KG1 (cell line): ENCODE measurements at places on chromosomes 2 and 18.

DNA sequence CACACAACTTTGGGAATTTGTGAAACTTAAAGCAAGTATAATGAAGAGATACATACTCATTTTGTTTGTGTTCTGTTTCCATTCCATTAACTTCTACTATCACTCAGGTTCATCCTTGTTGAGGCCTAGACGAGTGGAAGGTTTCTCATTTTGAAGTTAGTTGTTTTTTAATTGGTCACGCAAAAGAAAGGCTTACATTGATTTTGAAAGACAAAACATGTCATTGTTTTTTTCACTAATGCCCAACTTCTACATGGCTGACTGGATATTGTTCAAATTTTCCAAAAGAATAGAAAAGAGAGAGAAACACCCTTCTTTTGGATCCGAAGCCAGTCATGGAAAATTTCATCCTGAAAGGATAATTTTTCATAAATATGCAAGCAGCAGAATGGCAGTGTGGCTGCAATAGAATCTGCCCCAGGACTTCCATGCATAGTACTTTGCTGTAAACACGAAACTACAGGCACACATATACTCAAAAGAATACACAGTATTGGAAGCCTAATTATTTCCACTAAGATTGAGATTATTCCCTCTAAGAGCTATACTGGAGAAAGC lies 27.4 kb downstream of the PRKCE start:
- DNase-seq: no peak

- DNase-seq: no peak
Measured at GRCh38 chr18:2903006-2903405, 56.2 kb downstream of the EMILIN2 start.

DNA sequence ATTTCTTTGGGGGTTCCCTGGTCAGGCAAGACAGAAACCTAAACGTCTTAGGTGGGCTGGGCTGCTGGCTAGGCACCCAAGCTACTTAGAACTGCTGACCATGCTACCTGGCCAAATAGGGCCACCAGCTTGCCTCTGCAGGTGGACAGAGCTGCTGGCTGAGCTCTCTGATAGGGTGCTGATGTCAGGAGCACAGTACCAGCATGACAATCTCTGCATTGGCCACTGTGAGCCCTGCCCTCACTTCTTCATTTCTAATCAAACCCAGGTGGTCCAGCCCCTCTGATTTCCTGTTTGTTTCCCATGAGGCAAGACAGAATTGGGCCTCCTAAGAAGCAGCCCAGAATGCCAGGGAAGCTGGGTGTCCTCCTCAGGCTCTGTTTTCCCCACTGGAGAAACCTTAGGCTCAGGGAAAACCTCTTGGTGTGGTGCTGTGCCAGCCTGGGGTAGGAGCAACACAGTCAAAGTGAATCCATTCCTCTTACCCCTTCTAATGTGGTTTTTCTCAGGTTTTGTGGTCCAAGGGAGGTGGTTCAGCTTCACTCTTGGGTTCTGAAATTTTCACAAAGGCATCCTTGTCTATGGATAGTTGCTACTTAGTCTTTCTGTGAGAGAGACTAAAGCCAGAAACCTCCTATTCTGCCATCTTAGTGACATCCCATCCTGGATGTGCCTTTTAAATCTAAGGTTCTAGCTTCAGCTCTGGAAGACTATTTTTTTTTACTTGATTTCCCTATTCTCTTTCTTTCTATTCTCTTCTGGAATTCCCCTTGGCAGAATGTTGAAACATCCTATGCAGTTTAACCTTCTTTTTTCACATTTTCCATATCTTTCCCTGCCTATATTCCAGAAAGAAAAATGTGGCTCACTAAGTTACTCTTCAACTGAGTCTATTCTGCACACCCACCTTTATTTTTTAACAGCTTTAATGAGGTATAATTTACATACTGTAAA lies 15.2 kb downstream of the SP100 start:
- DNase-seq: no peak

DNA sequence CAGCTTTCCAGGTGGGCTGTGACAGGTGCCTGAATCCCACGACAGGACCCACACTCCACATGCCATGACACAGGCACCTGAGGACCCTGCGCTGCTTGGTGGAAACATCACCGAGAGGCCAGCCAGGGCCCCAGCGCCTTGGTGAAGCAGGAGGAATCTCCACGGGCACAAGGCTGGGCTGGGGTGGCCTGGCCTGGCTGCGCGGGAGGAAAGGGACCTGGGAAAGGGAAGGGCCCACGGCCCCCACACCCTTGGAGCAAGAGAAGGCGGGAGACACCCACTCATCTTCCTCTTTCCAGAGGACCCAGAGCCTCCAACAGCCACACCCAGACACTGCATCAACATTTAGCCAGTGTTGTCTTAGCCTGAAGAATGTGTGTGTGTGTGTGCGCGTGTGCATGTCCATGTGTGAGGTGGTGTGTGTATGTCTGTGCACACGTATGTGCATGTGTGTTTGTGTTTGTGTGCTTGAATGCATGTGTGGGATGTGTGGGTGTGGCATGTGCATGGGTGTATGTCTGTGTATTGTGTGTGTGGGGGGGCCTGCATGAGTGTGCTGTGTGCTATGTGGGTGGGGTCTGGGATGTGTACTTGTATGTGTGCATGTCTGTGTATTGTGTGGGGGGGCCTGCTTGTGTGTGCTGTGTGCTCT lies 6.3 kb upstream of the OTOS start:
- DNase-seq: no peak

DNA sequence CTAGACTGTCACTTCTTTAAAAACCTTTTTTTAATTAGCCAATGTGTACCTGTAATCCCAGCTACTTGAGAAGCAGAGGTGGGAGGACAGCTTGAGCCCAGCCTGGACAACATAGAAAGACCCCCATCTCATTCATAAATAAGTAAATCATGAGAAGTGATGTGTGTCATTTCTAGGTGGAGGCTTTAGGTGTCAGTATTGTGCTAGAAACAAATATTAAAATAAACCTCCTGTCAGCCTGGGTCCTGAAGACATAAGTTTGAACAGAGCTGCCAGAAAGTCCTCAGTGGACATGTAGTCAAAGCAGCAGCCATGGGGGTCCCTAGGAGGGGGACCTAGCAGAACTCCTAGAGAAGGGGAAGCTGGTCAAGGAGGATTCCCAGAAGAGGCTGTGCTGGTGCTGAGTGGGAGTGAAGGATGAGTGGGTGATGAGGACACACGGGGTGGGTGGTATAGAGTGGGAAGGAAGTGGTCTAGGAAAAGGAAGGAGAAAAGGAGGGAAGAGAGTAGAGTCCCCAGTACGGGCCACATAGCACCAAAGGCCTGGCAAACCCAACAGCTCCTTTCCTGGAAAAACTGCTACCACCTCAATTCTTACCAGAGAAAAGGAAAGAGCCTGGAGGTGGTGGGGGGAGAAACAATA lies 316.6 kb upstream of the NCKAP5 start:
- no peak for DNase-seq

- no peak for DNase-seq
Measured at GRCh38 chr2:19540739-19541525, 182.5 kb upstream of the OSR1 start.

DNA sequence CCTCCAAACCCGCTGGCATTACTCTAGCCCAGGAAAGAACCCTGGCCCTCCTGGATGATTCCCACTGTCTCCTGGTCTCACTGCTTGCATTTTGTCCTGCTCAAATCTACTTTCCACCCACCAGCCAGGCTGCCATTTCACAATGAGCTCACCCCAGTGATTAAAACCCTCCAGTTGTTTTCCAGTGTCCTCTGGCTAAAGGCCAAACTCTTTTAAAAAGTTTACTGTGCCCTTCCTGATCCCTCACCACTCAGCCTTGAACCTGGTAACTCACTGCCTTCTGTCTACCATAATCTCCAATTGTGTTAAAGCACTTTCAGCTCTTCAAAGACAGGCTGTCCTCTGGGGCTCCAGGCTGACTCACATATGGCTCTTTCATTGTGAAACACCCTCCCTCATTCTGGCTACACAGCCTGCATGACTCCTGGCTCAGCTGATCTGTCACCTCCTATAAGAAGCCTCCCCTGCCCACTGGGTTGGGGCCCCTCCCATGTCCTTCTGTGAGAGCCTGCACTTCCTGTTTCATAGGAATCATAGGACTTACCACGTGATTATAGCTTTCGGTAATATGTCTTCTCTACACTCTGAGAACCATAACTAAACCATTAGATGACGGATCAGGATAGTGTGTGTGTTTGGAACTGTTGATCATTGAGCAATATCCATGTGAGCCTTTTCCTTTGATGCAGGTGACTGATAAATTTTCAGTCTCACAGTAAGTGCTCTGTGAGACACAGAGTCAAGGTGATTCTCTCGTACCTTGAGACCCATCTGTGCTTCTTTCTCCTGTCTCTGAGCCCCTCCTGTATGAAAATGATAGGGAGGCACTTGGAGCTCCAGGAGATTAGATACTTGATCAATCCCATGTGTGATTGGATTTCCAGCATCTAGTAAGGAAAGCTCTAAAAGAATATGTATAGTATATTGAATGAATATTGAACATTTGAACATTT lies 590.8 kb upstream of the ID2 start:
- DNase-seq: no peak

- no peak for DNase-seq
Measured at GRCh38 chr2:138147796-138148195, 183.5 kb downstream of the HNMT start.

DNA sequence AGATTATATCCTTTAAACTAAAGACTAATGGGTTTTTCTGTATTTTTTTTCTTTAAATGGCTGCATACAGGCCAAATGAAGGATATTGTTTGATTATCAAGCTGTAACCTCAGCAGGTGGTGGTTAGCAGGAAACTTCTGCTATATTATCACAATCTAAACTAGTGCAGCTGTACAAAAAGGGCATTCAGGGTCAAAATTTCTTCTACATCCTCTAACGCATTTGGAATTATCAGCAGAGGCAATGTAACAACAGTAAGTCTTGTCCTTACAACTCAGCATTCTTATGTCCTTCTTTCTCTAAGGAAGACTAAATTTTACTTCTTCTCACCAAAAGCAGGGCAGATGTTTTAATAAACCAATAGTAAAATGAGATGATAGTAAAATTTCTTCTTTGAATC lies 135.8 kb upstream of the FN1 start:
- DNase-seq: no peak

- no peak for DNase-seq
Measured at GRCh38 chr2:30192314-30192713, 39.0 kb upstream of the LBH start.

DNA sequence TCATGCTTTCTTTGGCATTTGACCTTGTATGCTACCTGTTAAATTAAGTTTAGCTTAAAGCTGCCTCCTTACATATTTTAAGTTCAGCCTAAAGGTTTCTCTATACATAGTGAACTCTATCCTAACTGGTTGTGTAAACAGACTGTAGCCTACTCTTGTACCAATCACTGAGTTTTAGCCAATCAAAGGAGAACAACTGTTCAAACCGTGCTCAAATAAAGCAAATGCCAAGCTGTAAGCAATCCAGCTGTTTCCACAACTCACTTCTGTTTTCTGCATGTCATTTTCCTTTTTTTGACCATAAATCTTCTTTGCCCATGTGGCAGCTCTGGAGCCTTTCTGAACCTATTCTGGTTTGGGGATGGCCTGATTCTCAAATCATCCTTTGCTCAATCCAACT lies 1603.8 kb upstream of the ACVR2A start:
- DNase-seq: no peak

DNA sequence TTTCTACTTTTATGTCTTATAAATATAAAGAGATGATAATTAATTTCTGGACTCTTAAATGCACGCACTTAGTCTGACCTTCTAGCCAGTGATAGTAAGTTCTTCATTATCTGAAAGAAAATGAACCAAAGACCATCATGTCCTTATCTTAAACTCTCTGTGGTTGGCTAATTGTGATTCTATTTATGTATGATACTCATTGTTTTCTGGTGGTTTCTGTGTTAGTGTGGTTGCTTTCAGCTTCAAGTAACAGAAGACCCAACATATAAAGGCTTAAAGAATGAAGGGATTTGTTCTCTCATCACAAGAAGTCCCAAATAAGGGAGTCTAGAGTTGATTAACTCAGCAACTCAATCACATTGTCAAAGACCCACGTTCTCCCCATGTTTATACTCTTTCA lies 225.2 kb upstream of the TANK start:
- no peak for DNase-seq

DNA sequence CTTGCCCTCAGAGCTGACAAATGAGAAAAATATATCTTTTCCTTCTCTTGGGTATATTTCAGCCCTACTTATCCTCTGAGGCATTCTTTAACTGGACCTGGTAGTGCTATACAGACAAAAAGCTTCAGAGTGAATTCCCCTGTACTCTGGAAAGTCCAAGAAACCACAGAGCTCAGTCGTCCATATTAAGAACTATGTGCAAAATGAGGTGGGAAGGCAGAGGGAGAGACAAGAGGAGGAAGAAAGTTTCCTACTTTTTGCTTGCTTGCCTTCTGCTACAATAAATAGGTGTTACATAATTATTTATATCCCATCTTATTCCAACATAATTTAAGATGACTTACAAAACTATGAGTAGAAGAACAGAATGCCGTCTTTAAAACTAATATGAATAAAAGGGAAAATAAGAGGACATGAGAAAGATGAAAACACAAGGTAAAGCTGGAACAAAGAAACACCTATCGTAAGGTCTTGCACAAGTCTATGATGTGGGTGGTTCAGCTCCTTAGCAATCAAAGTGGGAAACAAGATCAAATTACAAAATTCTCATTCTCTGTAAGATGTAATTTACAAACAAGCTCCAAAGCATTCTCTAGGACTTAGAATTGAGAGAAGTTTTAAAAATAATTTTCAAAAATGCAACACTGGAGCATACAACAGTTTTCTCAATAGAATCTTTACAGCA lies 97.9 kb downstream of the BAZ2B start:
- DNase-seq: no peak

DNA sequence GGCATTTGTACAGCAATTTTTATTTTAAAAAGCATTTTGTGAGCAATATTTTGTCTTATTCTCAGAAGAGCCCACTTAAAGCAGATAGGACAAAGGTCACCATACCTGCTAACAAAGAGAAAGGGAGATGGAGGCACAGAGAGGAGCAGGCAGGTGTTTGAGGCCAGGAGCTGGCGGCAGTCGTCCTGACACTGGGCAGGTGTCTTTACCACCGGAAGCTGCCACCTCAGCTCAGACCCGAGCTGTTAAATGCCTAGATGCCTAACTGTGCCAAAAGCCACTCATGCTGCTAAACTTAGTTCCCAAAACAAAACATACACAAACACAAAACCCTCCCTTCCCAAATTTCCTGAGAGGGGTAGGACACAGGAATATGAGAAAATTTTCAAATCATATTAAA lies 120.9 kb downstream of the CNTNAP5 start:
- no peak for DNase-seq
